ENCODE measurements at places on chromosomes 13 and 19. TPM values are rescaled to one million over a fixed set of nuclear protein-coding genes. Genes with fewer than 3 reads are reported as not detected.
A peak's percentile ranks its signal among the peaks of the same experiment; 100 is the strongest.

SLC15A1 gene
- 715 TPM for total RNA-seq

GAS6 gene
- total RNA-seq: 156 TPM

NXNL1 gene
- total RNA-seq: not detected

ZNF442 gene
- 1.6 TPM for total RNA-seq

URAD gene
- 79.9 TPM for total RNA-seq

GPR42 gene
- total RNA-seq: not detected

ZNF850 gene
- 2.0 TPM for total RNA-seq

DNA sequence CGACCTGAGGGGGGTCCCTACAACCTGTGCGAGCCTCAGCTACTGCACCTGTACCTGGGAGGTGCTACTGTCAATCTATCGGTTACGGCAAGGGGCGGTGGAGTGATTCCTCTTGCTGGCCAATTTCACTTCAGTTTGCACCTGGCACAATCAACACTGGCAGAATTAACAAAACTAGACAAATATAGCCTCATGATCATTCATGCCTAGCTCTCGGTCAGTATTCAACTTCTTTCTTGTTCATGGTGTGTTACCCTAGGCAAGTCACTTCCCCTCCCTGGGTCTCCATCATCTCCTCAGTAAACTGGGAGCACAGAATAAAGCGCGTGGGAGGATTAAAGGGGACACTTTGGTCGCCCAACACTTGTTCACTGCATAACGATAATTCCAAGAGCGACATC lies 618 bp downstream of the HAUS8 start:
- no peak for DNase-seq

DNA sequence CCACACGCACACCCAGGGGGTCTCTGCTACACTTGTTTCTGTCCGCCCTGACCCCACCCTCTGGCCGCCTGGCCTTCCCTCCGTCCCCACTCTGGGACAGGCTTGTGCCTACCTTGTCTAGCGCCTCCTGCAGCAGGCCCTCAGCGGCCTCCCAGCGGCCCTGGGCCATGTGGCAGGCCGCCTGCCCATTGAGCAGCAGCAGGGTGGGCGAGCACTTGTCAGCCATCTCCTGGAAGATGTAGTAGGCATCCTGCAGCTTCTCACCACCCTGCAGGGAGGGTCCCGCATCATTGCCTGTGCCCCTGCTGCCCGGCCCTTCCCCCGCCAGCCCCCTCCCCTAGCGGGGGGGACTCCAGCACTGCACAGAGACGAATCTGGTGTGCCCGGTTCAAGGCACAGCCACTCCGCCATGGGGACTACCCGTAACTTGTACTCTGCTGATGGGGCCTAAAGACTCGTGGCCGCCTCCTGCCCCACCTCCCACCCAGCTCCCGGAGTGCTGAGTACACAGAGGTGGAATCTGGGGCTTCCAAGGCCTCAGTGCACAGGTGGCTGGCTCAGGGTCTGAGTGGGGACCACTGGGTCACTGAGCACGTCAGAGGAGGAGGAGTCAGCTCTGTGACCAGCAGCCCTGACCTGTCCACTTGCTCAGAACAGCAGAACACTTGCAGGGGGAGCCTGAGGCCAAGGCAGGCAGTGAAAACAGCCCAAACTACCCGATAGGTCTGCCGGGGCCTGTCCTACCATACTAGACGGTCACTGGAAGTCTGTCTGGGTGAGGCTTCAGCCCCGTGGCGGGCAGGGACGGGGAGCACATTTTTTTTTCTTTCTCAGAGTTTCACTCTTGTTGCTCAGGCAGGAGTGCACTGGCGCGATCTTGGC lies 7.4 kb upstream of the CERS1 start:
- DNase-seq: peak; percentile 34

DNA sequence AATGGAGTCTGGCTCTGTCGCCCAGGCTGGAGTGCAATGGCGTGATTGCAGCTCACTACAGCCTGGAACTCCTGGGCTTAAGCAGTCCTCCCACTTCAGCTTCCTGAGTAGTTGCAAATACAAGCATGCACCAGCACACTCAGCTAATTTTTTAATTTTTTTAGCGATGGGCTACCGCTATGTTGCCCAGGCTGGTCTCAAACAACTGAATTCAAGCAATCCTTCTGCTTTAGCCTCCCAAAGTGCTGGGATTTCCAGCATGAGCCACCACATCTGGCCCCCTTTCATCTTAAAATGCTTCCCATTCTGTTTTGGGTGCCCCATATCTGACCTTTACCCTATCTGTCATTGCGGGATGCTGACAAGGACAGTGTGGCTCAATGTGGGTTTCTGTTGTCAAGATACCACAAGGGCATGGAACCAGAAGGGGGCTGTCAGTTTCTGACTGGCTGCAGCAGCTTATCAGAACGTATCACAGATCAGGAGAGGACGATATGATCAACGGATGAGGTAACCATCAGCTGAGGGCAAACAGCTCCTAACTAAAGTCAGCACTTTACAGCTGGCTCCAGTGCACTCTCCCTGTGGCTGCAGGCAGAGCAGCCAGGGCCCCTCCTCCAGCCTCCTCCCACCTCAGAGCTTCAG lies 32.4 kb downstream of the GPR42 start:
- DNase-seq: peak; percentile 32

- DNase-seq: no peak
These were observed 32.5 kb downstream of the DLEU7 start for GRCh38 chr13:50810998-50811397.

GRCh38 chr13:92896842-92897241 lies 329.8 kb upstream of the GPC6 start:
- no peak for DNase-seq

DNA sequence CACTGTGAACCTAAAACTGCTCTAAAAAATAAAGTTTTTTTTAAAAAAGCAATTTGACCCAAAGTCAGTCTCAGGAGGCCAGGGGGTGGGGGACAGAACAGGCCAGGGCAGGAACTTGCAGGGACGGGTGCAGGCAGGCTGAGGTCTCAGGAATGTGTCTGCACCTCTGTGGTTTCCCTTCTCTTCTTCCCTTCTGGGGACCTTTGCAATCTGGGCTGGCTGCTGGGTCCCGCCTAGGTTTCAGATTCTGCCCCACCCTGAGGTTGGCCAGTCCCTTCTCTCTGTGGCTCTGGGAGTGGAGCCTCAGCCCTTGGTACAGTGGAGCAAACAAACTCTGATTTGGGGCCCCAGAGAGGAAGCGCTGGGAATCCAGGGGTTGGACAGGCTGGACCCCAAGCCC lies 5.3 kb upstream of the F2RL3 start:
- no peak for DNase-seq

GRCh38 chr13:32310134-32310706 lies 4.9 kb downstream of the ZAR1L start:
- no peak for DNase-seq

DNA sequence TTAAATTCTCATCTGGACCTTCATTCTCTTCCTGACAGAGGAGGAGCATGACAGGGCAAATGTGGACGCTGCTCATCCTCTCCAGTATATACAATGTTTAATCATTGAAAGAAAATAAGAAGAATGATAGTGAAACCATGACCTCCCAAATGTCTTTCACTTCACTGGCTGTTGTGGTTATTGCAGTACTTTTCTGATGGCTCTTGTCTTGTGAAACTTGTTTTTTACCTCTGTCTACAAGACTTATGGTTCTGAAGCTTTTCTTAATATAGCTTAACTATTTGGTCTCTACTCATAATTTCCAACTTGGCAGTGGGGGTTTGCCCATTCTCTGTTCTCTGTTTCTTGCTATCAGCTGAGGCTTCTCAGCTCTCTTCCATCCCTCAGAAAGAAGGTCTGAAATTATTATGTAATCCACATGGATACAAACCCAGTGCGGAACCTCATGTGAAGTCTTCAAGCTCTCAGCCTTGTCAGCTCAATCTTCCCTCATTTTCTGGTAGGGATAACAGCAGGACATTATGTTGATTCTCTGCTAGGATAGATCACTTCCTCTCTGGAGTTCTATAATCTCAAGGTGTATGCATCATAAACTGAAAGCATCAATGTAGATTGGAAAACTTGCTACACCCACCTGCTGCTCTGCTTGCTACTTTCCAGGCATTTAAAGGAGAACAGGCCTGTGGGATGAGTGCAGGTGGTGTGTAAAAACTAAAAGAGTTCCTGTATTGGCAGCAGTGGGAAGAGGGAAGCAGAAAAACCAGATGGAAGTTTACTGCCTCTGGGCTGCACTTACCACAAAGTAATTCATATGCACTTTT lies 250.3 kb upstream of the HTR2A start:
- no peak for DNase-seq

DNA sequence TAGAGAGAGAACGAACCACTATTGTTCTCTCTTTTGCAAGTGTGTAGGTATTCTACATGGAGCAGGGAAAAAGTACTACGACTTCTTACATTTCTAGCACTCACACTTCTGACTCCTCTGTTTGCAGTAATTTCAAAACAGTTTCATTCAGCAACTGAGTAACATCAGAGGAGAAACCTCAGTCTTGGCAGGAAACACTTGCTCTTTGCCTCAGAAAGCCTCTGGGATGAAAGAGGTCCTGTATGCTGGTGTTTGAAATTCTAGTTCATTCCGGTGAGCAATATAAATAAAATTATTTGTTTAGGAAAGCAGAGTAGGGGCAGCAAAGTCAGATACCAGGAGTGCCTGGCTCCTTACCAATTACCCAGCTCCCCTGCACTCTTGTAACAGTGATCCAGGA lies 595.5 kb downstream of the TBC1D4 start:
- no peak for DNase-seq

- no peak for DNase-seq
These were observed 888.6 kb downstream of the DIAPH3 start for GRCh38 chr13:59274958-59275727.

- no peak for DNase-seq
These were observed 2.7 kb downstream of the SLITRK1 start for GRCh38 chr13:83879431-83880171.

DNA sequence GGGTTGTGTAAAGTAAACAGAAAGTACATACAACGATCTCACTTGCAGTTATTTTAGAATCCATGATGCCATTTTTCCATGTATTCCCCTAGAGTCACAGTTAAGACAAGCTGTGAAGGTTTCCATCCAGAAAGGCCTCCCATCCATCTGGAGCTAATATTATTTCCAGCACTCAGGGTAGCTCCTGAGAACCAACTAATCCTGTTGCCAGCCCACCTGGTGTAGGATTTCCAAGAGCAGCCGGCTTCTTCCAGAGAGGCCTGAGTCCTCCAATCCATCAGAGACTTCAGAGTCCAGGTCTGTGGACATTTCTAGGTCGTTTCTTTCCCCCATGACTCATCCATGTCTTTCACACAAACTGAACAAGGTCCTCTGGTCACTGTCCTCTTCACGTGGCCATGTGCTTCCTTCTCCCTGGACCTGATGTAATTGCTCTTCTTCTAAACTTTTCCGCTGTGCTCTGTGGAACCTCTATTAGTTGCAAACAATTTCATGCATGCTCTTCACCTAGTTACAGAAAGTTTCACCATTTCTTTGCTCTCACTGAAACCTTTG lies 270.3 kb upstream of the TMTC4 start:
- no peak for DNase-seq

DNA sequence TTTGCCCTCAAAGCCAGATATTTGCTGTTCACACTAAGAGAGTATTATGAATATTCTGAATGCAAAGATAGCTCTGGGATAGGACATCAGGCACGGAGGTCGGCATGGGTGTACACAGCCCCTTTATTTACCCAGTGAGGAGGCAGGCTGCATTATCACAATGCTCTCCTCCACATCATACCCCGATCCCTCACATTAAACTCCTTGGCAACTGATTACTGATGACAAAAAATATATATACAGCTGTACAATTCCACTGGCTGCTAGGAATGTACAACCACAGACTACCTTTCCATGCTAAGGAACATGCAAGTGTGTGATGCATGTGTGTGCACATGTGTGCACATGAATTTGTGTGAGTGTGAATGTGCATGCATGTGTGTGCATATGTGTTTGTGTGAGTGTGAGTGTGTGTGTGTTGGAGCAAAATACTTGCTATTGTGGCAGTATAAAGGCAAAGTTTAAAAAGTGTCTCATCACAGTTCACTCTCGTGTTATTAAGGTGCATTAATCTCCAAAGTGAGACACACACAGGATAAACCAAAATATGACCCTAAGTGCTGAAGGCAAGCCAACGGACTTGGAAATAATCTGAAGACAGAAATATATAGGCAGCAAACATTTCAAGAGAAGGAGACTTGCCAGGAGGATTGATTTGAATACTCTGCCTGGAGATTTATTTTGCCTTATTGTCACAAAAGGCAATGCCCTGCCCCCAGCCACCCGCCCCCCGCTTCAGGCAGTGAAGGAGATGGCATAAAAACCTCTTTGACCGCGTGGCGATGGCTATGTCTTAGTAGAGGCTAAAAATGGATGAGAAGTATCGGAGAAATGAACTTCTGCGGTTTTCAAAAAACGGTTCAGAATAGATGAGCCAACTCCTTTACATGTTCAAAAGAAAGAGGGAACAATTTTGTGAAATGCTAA lies 274.8 kb downstream of the TSHZ3 start:
- DNase-seq: no peak

- peak; percentile 83 for DNase-seq
These were observed 9.1 kb downstream of the ZNF653 start for GRCh38 chr19:11496391-11497163.

DNA sequence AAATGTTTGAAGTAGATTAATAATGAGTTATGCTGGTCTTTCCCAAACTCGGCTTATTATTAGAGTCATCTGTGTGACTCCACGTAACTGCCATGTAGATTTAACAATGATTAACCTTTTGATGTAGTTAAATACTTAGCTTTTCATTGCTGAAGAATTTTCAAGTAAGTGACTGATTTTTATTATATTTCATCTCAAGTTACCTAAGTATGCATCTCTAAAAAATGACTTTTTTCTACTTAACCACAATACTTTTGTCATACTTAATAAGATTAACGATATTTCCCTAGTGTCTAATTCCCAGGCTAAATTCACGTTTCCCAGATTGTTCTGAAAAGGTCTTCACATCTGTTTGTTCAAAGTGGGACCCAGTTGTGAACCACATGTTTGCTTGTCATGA lies 17.8 kb downstream of the BIVM start:
- no peak for DNase-seq

Measured in Peyer's patch (tissue), 4 donors.